ENCODE measurements at places on chromosomes 3 and 15.
A peak's percentile ranks its signal among the peaks of the same experiment; 100 is the strongest.

DNA sequence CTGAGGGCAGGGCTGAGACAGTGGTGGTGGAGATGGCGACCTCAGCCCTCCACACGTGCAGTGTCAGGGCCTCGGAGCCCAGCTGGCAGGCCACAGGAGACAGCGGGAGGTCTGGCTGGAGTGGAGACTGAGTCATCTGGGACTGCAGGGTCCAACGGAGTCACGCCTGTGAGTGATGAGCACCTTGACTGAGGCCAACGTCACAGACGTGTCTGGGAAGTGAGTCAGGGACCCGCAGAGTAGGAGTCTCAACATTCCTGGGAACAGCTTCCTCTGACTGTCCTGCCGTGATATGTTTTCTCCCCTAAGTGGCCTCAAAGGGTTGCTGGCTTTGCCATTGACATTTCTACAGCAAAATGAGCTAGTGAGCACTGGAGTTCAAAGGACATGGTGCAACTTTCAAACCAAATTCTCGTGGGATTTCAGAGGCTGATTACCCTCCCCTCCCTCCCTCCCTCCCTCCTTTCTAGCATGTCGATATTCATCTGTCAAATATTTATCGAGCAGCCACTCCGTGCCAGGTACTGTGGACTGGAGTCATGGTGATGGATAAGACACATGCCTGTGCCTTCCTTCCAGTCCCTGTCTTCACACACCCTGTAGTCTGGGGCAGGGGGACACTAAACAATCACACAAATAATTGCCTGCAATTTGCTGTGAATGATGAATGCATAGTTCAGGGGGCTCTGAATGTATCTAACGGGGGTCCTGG lies 53.3 kb upstream of the AMOTL2 start:
- no peak for DNase-seq

- no peak for DNase-seq
Observed at GRCh38 chr3:45580112-45580765, 14.3 kb upstream of the LIMD1 start.

DNA sequence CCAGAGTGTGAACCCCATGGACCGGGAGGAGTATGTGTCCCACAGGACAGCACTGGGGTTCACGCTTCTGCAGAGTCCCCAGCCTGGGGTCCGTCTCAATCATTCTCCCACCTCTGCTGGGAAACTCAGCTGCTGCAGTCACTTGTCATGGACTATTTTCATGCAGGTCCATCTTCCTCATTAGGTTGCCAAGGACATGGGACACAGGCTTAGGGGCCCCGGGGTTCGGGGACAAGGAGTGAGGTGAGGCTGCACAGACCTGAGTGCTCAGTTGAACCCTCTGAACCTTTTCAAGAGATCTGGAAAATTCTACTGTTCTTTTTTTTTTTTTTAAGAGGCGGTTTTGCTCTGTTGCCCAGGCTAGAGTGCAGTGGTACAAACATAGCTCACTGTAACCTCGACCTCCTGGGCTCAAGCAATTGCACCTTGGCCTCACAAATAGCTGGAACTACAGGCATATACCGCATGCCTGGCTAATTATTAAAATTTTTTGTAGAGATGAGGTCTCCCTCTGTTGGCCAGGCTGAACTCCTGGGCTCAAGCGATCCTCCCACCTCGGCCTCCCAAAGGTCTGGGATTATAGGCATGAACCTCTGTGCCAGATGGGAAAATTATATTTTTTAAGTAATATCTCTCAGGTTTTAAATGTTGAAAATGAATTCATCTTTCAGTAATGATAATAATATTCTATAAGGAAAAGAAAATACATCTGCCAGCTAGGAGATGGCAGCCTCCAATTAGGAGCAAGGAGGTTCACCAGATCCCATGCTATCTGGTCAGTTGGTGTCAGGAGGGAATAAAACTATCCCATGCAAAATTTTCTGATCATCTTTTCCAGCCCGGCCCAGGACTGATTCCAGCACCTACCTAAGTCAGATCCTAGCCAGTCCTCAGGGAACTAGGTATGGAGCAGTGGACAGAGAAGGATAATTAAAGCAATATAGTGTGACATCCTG lies 45.2 kb downstream of the RPN1 start:
- DNase-seq = no peak

GRCh38 chr3:82940124-82940523 lies 1178.7 kb upstream of the GBE1 start:
- no peak for DNase-seq

- no peak for DNase-seq
Observed at GRCh38 chr3:105842449-105842848, 26.4 kb downstream of the CBLB start.

- DNase-seq = peak; percentile 42
Observed at GRCh38 chr3:94069194-94069813, 6.4 kb downstream of the NSUN3 start.

GRCh38 chr15:101250341-101250831 lies 1.5 kb downstream of the CHSY1 start:
- DNase-seq = no peak

- DNase-seq = no peak
Observed at GRCh38 chr3:119314821-119315220, 20.6 kb downstream of the ARHGAP31 start.

DNA sequence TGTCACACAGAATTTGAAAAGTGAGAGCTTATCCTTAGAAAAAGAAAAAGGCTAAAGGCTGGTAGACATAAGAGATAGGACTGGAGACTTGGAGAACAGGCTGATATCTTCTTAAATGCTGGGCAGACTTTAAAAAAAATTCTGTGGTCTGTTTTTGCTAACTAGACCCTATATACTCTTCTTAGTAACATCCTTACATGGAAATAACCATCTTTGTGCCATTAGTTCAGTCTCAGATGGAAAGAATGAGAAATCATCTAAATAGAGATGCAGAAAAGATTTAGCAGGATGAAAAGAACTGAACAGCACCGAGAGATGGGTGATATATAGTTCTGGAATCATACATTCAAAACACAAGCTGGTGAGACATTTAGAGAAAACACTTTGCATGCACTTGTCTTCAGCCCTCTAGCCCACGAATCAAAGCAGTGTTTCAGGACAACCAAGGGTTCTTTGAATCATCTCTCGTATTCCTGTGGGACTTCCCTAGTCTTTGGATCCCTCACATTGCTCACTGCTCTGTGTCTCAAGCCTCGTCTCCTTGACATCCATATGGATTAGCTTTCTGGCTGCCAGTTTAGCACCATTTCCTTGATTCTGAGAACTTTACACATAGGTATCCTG lies 93.0 kb upstream of the LYSMD4 start:
- DNase-seq = no peak

- DNase-seq = peak; percentile 87
Observed at GRCh38 chr15:99925661-99926461, 192.6 kb upstream of the LYSMD4 start.

- no peak for DNase-seq
Observed at GRCh38 chr3:195170496-195170895, 100.5 kb downstream of the XXYLT1 start.

DNA sequence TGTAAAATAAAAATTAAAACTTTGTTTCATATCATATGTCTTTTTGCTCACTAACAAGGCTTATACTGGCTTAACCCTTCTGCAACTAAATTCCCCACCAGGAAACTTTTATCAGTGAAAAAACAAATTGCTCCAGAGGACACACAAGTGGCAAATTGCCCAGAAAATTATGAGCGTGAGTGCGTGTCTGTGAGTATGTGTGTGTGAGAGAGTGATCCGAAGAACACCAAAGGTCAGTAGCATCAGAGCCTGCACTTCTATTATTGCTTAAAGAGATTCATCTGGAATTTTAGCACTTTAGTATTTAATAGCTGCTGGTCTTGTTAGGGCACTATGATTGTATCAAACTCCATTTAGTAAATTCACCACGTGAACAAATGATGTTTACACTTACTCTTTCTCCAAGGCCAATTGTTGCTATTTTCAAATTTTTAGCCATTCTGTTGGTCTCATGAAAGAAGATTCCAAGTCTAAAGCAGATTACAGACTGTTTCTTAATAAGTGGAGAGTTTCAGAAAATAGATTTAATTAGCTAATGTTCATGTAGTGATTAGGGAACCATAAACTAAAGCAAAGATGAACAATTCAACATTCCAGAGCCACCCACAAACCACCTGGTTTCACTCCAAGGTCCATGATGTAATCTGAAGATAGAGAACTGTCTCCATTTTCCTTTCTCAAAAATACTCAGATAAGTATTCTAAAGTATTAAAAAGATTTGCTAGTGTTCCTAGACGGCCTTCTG lies 91.1 kb upstream of the IL12A start:
- DNase-seq = no peak

DNA sequence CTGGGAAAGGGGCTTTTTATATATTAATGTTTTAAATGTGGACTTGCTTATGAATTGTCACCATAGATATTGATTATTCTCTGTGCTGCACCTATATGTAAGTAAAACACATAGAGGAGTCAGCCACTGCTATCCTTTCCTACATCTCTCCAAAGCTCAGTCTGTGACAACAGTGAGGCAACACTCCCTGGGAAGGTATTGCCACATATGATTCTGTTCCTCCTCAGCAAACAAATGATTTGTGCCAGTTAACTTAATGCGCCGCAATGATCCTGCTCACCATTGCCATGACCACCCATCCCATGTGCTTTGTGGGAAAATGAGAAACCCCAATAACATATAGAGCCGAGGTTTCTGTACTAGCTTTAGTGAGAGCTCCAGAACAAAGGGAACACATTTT lies 75.1 kb upstream of the FBN1 start:
- no peak for DNase-seq

DNA sequence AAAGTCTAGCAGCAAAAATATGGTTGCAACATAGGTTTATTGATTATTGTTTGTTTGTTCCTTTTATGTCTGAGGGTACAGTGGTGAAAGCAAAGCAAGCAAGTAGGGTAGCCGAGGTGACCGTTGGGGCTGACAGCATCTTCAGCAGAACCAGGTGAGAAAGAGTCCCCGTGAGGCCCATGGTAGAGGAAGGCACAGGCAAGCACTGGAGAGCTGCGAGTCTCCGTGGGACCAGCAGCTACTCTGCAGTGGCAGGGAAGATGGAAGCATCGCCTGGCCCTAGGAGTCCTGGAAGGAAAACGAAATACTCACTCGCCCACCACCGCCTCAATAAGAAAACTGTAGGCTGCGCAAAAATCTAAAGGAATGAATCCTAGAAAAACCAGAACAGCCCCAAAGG lies 25.3 kb upstream of the GABRA5 start:
- DNase-seq = no peak

DNA sequence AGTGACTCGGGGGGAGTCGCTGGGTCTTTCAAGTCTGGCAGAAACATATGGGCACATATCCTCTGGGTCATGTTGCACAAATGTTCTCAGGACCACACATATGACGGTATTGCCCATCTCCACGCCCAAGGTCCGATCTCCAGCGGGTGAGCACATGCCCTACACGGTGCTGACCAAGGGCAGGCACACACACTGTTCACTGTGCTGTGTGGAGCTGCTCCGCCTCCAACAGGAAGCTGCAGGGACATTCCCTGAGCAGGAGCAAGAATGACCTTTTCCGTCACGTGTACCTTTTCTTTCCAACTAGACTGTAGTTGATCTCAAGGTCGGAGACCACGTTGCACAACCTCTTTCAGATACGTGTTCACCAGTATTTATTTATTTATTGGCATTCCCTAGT lies 41.7 kb upstream of the B3GNT5 start:
- DNase-seq = no peak

DNA sequence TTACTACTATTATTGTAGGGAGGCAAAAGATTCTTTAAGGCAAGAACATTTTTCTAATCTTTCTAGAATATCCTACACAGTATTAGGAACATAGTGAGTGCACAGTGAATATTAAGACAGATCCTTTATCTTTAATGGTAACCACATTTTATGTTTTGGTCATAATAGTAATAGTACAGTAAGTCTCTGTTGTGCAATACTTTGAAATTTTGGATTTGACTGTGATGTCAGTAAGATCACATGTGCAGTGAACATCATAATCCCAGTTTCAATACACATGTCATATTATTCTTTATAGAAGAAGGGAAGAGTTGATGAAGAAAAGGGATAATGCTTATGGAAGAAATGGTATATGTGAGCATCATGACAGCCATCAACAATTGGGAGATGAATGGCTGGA lies 10.7 kb downstream of the STT3B start:
- no peak for DNase-seq

GRCh38 chr3:45092132-45093031 lies 53.8 kb downstream of the CDCP1 start:
- no peak for DNase-seq

- no peak for DNase-seq
Observed at GRCh38 chr3:124876401-124876878, 10.7 kb downstream of the ITGB5 start.

DNA sequence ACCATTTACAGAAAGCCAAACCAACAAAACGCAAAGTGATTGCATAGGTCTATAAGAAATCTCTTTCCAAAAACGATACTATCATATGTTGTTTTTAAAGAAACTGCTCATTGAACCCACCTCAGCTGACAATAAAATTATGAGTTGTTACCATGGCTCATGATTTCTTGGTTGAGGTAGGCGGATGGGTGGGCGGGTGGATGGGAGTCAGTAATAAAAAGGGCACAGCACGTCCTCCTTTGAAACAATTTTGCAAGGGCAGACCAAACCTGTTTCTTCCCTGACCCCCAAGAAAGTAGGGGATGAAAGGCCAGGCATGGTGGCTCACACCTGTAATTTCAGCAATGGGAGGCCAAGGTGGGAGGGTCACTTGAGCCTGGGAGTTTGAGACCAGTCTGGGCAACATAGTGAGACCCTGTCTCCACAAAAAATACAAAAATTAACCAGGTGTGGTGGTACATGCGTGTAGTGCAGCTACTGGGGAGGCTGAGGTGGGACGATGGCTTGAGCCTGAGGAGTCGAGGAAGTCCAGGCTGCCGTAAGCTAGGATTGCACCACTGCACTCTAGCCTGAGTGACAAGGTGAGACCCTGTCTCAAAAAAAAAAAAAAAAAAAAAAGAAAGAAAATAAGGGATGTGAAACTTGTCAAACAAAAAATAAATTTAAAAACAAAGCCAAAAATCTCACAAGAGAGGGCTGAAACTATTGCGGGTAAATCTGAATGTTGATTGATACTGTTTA lies 2.1 kb downstream of the ABHD10 start:
- DNase-seq = no peak

GRCh38 chr3:10512687-10513086 lies 7.3 kb upstream of the ATP2B2 start:
- DNase-seq = no peak

All from CD8-positive, alpha-beta T cell (primary cell).